ENCODE measurements at places on chromosomes 11 and 22. TPM values are rescaled to one million over a fixed set of nuclear protein-coding genes. Genes with fewer than 3 reads are reported as not detected.

DNA sequence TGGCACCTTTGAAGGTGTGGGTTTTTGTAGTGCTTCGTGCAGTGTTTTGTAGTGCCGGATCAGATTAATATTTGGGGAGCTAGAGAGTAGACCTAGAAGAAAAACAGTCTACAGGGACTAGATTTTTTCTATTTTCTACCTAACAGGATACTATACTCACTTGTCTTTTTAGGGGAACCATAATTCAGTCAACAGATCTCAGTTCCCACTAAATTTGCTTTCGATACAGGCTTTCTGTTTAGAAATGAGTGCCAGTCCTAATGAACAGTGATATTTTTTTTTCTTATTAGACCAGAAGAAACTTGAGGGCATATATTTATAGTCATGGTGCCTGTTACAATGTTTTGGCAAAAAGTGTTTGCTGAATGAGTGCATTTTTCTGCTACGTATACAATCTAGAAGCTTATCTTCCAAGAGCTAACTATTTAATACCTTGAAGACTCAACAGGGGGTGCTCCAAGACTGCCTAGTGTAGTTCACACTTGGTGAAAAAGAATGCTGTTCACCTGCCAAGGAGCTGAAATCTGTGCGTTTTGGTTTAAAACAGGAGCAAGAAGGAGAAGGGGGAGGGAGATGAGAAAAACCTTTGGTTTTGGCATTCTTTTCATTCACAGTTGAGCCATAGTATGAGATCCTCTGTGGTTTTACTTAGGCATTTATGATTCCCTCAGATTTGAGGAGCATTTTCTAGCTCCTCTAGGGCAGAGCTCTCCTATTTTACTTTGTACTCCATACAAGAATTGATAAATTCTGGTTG is 44.9 kb upstream of the VSTM5 start:
- DNase-seq = peak; percentile 39

DNA sequence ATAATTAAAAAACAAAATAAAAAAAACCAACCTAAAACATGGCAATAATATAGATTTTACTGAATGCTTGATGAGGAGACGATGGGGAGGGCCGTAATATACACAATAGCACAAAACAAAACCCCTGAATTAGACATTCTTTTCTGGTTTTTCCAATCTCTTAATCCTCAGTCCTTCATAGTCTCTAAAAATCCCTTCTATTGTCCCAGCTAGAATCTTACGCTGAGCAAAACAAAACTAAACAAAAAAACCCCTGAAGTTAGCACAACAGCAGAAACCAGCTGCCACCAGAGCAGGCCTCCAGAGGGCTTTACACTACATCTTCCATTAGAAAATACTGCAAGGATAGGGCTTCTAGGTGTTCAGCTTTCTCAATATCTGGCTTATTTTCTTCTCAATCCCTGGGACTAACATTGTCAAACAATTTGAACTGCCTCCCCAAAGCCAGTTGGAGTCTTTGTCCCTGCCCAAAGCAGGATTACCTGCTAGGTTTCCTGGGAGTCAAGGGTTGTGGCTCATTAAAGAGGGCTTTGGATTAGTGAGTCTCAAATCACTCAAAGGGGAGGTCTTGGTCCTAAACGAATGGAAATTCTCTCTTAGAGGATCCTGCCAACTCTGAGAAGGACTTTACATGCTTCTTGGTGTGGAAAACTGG is 2.1 kb upstream of the RNF26 start:
- no peak for DNase-seq

- no peak for DNase-seq
Observed at GRCh38 chr11:45638051-45638450, 27.4 kb downstream of the CHST1 start.

OR51E2 gene
- polyA plus RNA-seq = 0.67 TPM

- no peak for DNase-seq
Observed at GRCh38 chr11:13297917-13298356, 20.3 kb downstream of the BMAL1 start.

- no peak for DNase-seq
Observed at GRCh38 chr11:85769771-85770170, 41.2 kb downstream of the SYTL2 start.

GRCh38 chr11:43952401-43953342 is 10.2 kb downstream of the C11orf96 start:
- no peak for DNase-seq

- DNase-seq = no peak
Observed at GRCh38 chr11:44533921-44534711, 31.3 kb upstream of the CD82 start.

Measured in ovary (tissue), 10 donors.